Central memory CD8-positive, alpha-beta T cell (primary cell): ENCODE measurements at places on chromosomes 6 and 20.

GRCh38 chr20:57605878-57606277 is 14.3 kb downstream of the ZBP1 start:
- peaks cover 27% of the 10 kb centered on the region for H3K36me3 ChIP-seq
- H3K27ac ChIP-seq, result peak overlapping the region; percentile 92
- H3K4me1 ChIP-seq, result peaks cover 52% of the 10 kb centered on the region
- peak overlapping the region; percentile 40 for H3K4me3 ChIP-seq
- no peak for DNase-seq
- no peaks in the 10 kb centered on the region for H3K27me3 ChIP-seq

GRCh38 chr20:2314759-2315439 is 19.1 kb downstream of the TGM3 start:
- no peak overlapping the region for H3K4me3 ChIP-seq
- no peak for DNase-seq
- peaks cover 41% of the 10 kb centered on the region for H3K27me3 ChIP-seq
- no peaks in the 10 kb centered on the region for H3K36me3 ChIP-seq
- H3K27ac ChIP-seq, result no peak overlapping the region
- no peaks in the 10 kb centered on the region for H3K4me1 ChIP-seq

GRCh38 chr20:32858189-32858588 is 534 bp upstream of the EFCAB8 start:
- peaks cover 19% of the 10 kb centered on the region for H3K4me1 ChIP-seq
- no peaks in the 10 kb centered on the region for H3K27me3 ChIP-seq
- no peak overlapping the region for H3K27ac ChIP-seq
- no peak overlapping the region for H3K4me3 ChIP-seq
- peaks cover 35% of the 10 kb centered on the region for H3K36me3 ChIP-seq

GRCh38 chr20:24007073-24007595 is 18.6 kb upstream of the GGTLC1 start:
- H3K27ac ChIP-seq, result no peak overlapping the region
- H3K4me1 ChIP-seq, result peaks cover 6% of the 10 kb centered on the region
- H3K4me3 ChIP-seq, result no peak overlapping the region
- no peaks in the 10 kb centered on the region for H3K27me3 ChIP-seq
- H3K36me3 ChIP-seq, result no peaks in the 10 kb centered on the region

GRCh38 chr20:52500157-52500556 is 308.6 kb upstream of the ZFP64 start:
- H3K4me3 ChIP-seq, result no peak overlapping the region
- H3K36me3 ChIP-seq, result no peaks in the 10 kb centered on the region
- no peaks in the 10 kb centered on the region for H3K4me1 ChIP-seq
- no peak overlapping the region for H3K27ac ChIP-seq
- H3K27me3 ChIP-seq, result peaks cover 48% of the 10 kb centered on the region
- DNase-seq, result no peak

DNA sequence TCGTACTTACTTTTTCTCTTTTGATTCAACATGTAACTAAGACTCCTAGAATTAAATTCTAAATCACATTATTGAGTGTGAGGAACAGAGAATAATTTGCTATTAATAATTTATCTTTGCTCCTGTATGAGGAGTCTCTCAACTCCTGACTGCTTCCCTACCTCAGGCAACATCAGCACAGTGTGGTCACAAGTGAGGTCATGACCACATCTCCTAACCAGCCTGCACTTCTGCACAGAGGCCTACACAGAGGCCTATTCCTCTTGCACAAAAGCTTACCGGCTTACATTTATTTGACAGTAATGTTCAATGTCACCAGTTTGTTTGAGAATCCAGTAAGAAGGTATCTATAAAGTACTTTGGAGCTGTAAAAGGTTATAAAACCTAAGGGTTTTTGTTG is 637.4 kb upstream of the MARCKS start:
- H3K27ac ChIP-seq, result no peak overlapping the region
- DNase-seq, result no peak
- H3K27me3 ChIP-seq, result no peaks in the 10 kb centered on the region
- no peaks in the 10 kb centered on the region for H3K4me1 ChIP-seq

GRCh38 chr6:28522594-28523240 is 3.0 kb upstream of the GPX5 start:
- no peak overlapping the region for H3K27ac ChIP-seq
- peaks cover 2% of the 10 kb centered on the region for H3K36me3 ChIP-seq
- no peak overlapping the region for H3K4me3 ChIP-seq
- H3K4me1 ChIP-seq, result peaks cover 18% of the 10 kb centered on the region

GRCh38 chr20:24102290-24102689 is 113.7 kb upstream of the GGTLC1 start:
- peaks cover 3% of the 10 kb centered on the region for H3K27me3 ChIP-seq
- H3K4me3 ChIP-seq, result no peak overlapping the region
- H3K36me3 ChIP-seq, result no peaks in the 10 kb centered on the region
- peaks cover 16% of the 10 kb centered on the region for H3K4me1 ChIP-seq
- H3K27ac ChIP-seq, result peak overlapping the region; percentile 69

- H3K27ac ChIP-seq, result no peak overlapping the region
- H3K27me3 ChIP-seq, result no peaks in the 10 kb centered on the region
- H3K4me1 ChIP-seq, result peaks cover 21% of the 10 kb centered on the region
Observed at GRCh38 chr20:35539756-35540212, 2.1 kb upstream of the ERGIC3 start.

GRCh38 chr6:135257631-135258405 is 76.7 kb downstream of the MYB start:
- no peaks in the 10 kb centered on the region for H3K36me3 ChIP-seq
- H3K27ac ChIP-seq, result no peak overlapping the region
- no peaks in the 10 kb centered on the region for H3K4me1 ChIP-seq

DNA sequence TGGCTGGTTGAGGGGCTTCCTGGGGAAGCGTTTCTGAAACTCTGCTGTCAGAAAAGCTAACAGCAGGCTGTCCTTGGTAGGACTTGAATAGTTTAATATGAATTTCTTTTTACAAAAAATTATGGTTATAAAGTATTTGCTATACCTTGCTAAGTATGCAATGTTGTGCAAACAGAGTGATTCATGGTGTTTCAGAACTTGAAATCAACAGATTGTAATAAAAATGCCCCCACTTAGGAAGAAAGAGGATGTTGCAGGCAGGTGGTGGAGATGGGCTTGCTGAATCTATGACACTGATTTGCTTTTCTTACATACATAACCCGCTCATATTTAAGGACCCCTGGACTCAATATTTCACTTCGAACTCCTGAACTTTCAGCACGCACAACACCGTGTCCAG is 211.6 kb downstream of the THBS2 start:
- H3K36me3 ChIP-seq, result peaks cover 2% of the 10 kb centered on the region
- no peaks in the 10 kb centered on the region for H3K4me1 ChIP-seq
- no peak overlapping the region for H3K4me3 ChIP-seq

GRCh38 chr6:87763276-87763675 is 61.2 kb upstream of the AKIRIN2 start:
- no peak overlapping the region for H3K27ac ChIP-seq
- H3K36me3 ChIP-seq, result no peaks in the 10 kb centered on the region
- H3K4me1 ChIP-seq, result no peaks in the 10 kb centered on the region
- H3K4me3 ChIP-seq, result no peak overlapping the region

GRCh38 chr20:43900121-43900466 is 14.6 kb upstream of the TOX2 start:
- no peak for DNase-seq
- no peak overlapping the region for H3K4me3 ChIP-seq
- no peaks in the 10 kb centered on the region for H3K27me3 ChIP-seq
- H3K27ac ChIP-seq, result no peak overlapping the region

DNA sequence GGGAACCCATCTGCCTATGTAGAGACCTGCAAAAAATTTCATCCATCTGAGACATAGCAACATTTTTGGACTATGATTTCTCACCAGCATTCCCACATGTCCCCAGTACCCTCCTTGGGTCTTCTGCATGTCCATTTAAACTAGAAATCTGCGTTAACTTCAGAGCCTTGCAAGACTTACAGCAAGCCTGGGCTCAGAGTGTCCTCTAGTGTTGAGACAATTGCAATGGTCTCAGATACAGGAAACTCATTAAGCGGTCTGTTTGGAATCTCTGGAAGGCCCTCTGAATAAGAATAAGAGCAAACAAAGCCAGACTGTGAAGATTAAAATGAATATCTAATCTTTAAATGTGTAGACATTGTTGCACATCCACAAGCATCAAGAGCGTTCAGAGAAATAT is 20.5 kb upstream of the PI3 start:
- no peaks in the 10 kb centered on the region for H3K4me1 ChIP-seq
- no peak for DNase-seq
- H3K27ac ChIP-seq, result no peak overlapping the region
- H3K27me3 ChIP-seq, result peaks cover 92% of the 10 kb centered on the region
- no peaks in the 10 kb centered on the region for H3K36me3 ChIP-seq

- no peaks in the 10 kb centered on the region for H3K4me1 ChIP-seq
- H3K4me3 ChIP-seq, result no peak overlapping the region
- peaks cover 19% of the 10 kb centered on the region for H3K27me3 ChIP-seq
- no peak overlapping the region for H3K27ac ChIP-seq
- H3K36me3 ChIP-seq, result no peaks in the 10 kb centered on the region
Observed at GRCh38 chr20:56806952-56807517, 177.9 kb downstream of the TFAP2C start.

GRCh38 chr6:43883847-43884651 is 114.0 kb downstream of the VEGFA start:
- H3K27me3 ChIP-seq, result peaks cover 14% of the 10 kb centered on the region
- H3K27ac ChIP-seq, result no peak overlapping the region
- H3K4me3 ChIP-seq, result no peak overlapping the region
- no peak for DNase-seq
- H3K36me3 ChIP-seq, result peaks cover 2% of the 10 kb centered on the region

DNA sequence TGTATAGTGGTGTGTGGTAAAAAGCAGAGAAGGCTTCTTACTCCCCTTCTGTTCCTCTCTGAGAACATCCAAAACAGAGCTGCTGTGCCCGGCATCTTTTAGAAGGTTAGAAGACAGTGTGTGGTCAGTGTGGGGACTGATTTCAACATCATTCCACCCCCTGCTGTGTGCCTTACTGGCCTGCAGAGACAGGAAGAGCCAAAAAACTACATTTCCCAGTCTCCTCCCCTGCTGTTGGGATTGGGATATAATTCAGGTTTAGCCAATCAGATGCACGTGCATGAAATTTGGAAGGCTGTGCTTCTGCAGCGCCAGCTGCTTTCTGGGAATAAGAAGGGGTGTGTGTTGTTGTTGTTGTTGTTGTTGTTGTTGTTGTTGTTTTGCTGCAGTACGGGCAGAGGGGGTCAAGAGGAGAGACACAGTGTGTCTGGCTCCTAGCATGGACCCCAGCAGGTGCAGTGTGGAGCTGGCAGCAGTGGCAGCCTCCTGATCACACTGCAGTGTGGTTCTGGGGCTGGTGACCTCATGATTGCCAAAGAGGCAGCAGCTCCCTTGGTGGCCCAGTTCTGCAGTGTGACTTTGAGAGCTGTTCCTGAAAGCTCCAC is 74.7 kb downstream of the MRPL14 start:
- H3K4me3 ChIP-seq, result no peak overlapping the region
- no peaks in the 10 kb centered on the region for H3K36me3 ChIP-seq
- no peak overlapping the region for H3K27ac ChIP-seq
- no peak for DNase-seq

GRCh38 chr20:41800040-41800439 is 181.9 kb upstream of the CHD6 start:
- DNase-seq, result no peak
- H3K27me3 ChIP-seq, result no peaks in the 10 kb centered on the region
- no peaks in the 10 kb centered on the region for H3K36me3 ChIP-seq
- no peaks in the 10 kb centered on the region for H3K4me1 ChIP-seq

- no peak overlapping the region for H3K4me3 ChIP-seq
- peaks cover 6% of the 10 kb centered on the region for H3K4me1 ChIP-seq
- no peaks in the 10 kb centered on the region for H3K27me3 ChIP-seq
Observed at GRCh38 chr6:72954716-72955115, 270.6 kb downstream of the KHDC1L start.

- H3K36me3 ChIP-seq, result peaks cover 8% of the 10 kb centered on the region
- H3K27ac ChIP-seq, result peak overlapping the region; percentile 46
Observed at GRCh38 chr20:21219686-21220085, 83.4 kb upstream of the XRN2 start.

- H3K4me1 ChIP-seq, result peaks cover 25% of the 10 kb centered on the region
- peak overlapping the region; percentile 77 for H3K27ac ChIP-seq
- H3K27me3 ChIP-seq, result no peaks in the 10 kb centered on the region
- H3K36me3 ChIP-seq, result peaks cover 1% of the 10 kb centered on the region
Observed at GRCh38 chr6:166244353-166245045, 63.7 kb downstream of the PRR18 start.

DNA sequence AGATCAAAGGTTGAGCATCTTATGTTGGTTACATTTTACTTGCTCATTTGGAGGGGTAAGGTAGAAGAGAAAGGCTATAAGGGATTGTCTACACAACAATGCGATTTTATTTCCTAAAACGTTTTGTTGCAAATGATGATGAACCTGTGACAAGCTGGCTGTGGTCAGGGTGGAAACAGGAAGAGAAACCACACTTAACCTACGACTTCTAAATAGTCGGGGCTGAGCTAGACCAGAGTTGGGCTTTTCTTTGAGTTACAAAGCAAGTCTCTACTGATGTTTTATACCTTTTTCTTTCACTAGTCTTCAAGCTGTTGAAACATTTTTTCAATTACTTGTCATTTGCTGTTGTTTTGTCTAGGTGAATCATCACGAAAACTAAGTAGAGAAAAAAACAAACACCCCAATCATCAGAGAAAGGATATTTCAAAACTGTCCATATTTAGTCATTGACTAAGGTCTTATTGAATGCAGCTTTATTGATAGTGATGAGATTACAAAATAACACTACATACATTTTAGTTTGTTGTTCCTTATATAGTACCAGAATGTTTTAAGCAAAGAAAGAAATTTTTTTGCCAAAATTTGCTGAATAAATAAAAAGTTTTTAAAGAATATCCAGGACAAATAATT is 18.0 kb downstream of the KLHL31 start:
- H3K27me3 ChIP-seq, result no peaks in the 10 kb centered on the region
- DNase-seq, result no peak
- H3K36me3 ChIP-seq, result peaks cover 3% of the 10 kb centered on the region
- H3K4me1 ChIP-seq, result peaks cover 46% of the 10 kb centered on the region
- peak overlapping the region; percentile 64 for H3K4me3 ChIP-seq

DNA sequence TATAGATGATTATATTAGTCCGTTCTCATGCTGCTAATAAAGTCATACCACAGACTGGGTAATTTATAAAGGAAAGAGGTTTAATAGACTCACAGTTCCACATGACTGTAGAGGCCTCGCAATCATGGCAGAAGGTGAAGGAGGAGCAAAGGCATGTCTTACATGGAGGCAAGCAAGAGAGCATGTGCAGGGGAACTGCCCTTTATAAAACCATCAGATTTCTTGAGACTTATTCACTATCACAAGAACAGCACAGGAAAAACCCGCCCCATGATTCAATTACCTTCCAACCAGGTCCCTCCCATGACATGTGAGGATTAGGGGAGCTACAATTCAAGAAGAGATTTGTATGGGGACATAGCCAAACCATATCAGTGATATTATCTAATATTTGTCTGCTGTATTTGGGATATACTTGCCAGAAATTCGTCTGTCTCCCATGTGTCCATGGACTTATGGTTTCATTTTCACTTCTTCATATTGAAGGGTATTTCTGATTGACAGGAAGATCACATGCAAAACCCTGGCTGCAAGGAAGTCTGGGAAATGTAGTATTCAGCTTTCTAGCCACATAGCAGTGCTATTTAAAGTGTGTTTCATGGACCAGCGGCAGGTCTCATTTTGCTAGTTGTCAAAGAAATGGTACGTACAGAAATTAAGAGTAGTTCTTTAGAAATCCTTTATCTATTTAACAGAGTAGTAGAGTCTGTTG is 50.5 kb upstream of the PAK5 start:
- no peaks in the 10 kb centered on the region for H3K4me1 ChIP-seq
- H3K36me3 ChIP-seq, result peaks cover 1% of the 10 kb centered on the region
- H3K4me3 ChIP-seq, result no peak overlapping the region
- no peak overlapping the region for H3K27ac ChIP-seq
